ENCODE measurements at places on chromosomes 11 and 22.

DNA sequence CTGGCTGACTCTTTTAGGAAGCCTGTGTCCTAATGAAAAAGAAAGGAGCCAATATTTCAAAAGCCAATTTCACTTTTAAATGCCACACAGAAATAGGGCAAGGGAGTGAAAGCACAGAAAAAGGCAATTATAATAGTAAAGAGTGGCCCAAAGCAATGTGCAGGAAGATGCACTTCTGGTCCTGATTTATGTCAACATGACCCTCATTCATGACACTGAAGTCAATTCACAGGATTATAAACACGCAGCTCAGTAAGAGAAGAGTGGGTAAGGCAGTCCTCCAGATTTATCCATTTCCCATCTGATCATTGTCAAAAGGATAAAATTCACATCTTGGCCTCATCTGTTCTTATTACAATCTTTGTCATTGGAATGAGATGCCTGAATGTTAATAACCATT, 1049.7 kb upstream of the RAG2 start:
- DNase-seq: no peak

- DNase-seq: no peak
Observed at GRCh38 chr11:72308226-72309073, 64.5 kb upstream of the PHOX2A start.

DNA sequence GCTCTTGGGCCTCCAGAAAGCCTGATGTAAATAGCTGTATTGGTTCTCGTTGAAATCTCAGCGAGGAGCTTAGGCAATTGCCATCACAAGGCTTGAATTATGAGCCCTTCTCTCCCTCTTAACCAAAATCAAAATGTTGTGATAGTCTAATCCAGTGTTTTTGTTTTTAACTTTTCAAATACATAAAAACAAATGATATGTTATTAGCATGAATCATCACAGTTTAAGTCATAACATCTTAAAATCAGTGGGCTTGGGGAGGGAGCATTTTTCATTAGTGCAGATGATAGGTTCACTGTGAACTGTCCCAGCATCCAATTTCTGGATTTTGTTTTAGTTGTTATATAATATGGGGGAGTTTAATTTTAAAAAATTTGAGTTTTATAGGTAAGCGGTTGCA, 48.9 kb upstream of the HORMAD2 start:
- no peak for DNase-seq

- no peak for DNase-seq
Observed at GRCh38 chr11:62399878-62400266, 19.0 kb upstream of the SCGB1A1 start.

GRCh38 chr11:22041039-22041438, 151.8 kb upstream of the ANO5 start:
- DNase-seq: no peak

- DNase-seq: no peak
Observed at GRCh38 chr11:43649501-43649900, 31.0 kb upstream of the HSD17B12 start.

GRCh38 chr22:41688365-41689211, at the start of gene SNU13:
Gene SNU13 (minus strand): TSS chr22:41688867. CDS start chr22:41688796, 71 bp downstream.
- DNase-seq: peak; percentile 98

- no peak for DNase-seq
Observed at GRCh38 chr11:72930008-72930407, 115.8 kb downstream of the ATG16L2 start.

DNA sequence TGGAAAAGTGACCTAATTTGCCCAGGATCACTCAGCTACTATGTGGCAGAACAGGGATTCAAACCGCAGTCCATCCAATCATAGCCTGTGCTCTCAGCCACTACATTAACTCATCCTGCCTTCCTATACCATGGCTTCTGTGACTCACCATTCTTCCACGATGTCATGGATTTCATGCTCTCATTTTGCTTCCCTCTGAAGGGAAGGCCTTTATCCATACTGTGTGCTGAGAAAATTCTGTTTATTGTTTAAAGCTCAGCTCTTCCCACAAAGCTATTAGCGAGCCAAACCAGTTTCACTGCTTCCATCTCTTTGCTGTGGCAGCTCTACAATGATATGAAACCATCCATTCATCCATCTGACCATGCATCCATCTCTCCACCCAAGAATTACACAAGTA, 289.9 kb downstream of the TENM4 start:
- no peak for DNase-seq

DNA sequence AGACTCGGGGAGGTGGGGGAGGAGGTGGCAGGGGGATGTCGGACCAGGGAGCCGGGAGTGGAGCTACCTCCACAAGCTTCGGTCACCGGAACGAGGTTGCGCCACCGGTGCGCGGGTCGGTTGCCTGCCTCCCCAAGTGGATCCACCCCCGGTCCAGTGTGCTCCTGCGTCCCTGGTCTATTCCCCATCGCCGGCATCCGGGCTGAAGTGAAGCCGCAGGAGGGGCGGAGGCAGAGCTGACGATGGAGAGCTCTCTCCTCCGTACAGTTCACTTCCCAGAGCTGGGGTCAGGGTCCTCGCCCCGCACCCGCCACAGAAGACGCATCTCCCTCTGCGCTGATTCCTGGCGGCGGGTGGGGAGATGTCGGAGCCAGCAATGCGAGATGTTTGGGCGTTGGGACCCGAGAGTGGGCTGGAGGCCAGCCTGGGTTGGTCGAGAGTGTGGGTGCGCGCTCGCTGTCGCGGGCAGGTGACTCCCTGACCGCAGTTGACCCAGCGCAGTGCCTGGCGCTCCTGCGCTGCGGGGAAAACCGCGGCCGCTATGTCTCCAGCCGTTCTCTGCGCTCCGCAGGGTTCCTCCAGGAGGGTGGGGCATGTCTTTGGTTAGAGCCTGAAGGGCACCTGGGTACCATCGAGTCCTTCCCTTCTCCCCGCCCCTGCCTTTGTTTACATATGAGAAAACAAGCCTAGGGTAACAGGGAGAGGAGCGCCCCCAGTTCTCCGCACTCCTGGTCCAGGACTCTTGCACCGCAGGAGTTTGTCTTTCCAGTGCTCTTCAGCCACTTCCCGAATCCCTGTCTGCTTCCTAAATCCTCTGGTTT, 1.7 kb downstream of the C11orf96 start:
- DNase-seq: peak; percentile 65

DNA sequence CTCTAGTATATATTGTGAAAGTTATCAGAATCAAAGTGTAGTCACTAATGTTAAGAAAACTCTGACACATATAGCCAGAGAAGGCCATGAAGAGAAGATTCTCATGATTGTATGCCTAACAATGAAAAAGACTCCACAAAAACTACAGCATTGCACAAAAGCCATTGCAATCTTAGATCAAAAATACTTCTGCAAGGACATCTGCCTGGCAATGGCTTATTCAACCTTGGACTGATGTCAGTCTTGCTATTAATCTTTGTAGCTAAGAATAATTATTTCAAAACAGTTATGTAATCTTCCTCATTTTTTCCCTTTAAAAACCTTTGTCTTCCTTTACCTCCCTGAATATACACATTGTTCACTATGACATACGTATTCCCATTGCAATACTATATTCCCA, 55.3 kb upstream of the SLC36A4 start:
- DNase-seq: no peak

DNA sequence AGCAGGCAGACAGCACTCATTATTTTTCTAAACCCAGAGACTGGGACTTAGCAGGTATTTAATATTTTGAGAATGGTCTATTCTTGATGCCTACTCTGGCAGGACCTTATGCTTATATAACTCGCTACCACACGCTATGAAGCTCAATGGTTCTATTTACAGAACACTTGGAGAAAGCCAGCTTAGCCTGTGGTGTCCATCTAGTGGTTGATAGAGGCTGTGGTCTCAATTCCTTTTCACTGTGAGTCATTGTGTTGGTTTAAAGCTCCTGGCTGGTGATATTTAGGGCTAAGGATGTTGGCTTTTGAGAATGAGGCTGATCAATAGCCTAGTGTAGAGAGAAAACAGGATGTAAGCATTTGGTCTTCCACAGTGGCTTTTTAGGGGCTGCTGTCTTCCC, 206.4 kb downstream of the DBX1 start:
- no peak for DNase-seq

- DNase-seq: no peak
Observed at GRCh38 chr11:2904153-2905052, 18.8 kb upstream of the CDKN1C start.

DNA sequence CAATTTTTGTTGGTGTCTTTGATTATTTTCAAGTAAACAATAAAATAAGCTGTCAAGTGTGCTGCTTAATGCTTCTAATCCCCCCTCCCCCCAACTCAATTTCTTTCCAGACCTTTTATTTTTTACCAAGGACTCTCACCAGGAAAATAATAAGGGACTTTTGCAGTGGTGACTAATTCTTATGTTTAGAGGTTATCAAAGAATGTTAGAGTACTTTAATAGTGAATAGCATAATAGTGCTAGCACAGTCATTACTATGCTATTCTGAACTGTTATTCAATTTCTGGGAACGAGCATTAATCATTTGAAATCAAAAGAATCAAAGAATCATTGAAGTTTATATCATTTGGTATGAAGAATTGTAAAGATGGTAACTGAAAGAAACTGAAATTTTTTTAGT, 251.4 kb downstream of the DDX10 start:
- DNase-seq: no peak

DNA sequence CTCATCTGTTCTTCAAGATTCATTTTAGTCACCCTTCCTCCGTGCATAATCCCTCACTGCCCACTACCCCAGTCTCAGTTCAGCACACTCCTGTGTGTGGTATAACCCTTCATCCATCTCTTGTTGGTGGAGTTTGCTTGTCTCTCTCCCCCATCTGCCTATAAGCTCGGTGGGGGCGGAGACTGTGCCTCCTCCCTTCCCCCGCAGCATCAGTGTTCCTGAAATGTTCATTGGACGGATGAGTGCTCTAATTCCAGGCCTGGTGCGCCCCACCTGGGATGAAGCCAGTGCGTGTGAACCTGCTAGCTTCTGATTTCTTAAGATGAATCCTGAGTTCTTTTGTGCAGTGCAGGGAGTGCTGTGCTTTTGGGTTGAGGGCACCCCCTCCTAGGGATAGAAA, 100.0 kb downstream of the GRIK4 start:
- no peak for DNase-seq

DNA sequence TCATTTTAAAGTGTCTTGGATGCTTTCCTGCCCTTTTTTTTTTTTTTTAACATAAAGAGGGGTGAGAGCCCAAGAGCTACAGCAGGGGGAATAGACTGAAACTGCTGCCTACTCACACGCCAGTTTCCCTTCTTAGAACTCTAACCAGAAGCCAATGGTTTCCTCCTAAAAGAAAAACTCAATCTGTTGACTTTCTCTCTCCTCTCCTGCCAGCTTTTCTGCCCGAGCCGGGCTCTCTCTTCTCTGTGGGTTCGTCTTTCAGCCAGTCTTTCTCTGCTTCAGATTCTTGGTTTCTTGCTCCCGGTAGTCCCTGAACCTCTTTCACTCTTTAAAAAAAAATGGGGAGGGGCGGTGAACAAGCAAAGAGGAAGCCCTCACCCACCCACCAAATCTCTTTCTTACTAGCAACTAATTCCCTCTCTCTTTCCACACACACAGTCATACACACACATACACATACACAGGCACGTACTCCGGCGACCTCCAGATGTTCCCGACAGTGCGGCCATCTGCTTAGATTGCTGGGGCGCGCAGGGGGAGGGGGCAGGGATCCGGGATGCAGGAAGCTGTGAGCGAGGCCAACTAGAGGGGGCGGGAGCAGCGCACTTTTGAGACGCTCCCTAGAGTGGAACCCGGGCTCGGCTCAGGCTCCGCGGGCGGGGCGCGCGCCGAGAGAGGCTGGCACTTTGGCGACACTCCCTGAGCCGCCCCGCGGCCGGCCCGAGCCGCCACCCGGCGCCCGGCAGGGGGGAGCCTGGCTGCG, 444 bp upstream of the TSKU start:
- peak; percentile 87 for DNase-seq

DNA sequence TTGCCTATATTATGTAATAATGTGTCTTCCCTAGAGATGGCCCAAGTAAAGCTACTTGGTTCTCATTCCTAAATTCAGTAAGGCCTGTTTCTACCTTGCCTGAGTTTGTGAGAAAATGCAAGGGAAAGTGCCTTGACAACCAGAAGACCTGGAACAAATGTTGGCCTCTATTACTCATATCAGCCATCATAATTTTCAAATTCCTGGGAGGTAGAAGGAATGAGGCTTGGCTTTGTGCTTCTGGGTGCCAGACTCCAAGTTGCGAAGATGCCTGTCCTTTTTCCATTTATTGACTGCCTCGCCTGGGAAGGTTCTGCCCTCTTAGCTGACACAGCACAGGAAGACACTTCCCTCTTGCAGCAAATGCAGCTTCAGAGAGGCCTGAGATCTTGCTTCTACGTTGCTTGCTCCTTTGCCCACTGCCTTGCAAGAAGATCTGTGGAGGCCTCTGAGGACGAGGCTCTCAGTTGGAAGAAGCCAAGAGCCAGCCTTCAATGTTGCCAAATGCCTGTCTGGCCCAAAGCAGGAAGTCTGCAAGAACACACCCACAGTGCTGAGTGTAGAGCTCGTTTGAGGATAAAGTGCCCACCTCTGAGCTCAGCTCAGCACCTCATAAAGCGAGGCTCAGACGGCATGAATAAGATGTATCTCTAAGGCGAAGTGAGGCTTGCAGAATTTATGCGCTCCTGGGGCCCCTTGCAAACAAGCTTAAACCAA, 120.1 kb downstream of the GALNT18 start:
- DNase-seq: no peak

DNA sequence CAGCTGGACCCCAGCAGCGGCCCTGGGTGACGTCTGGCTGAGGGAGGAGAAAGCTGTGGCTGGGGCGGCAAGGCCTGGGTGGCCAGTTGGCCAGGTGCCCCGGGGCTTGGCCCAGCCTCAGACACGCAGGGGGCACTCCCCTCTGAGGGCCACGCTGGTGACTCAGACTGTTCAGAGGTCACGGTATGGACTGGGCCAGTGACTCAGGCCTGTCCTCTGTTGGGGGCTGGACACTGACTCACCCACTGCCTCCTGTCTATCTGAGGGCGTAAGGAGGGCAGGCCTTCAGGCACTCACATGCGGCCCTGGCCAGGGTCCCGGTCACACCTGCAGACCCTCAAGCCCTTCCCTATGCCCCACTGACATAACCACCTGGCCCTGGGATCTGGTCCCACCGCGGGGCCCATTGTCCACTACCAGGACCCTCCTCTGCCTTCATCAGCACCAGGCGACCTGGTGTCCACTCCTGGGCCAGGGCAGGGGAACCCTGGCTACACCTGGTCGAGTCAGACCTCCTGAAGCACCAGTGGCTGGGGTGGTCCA, 3.7 kb upstream of the MUC5AC start:
- no peak for DNase-seq

- DNase-seq: no peak
Observed at GRCh38 chr11:14826600-14826999, 65.4 kb downstream of the CYP2R1 start.

DNA sequence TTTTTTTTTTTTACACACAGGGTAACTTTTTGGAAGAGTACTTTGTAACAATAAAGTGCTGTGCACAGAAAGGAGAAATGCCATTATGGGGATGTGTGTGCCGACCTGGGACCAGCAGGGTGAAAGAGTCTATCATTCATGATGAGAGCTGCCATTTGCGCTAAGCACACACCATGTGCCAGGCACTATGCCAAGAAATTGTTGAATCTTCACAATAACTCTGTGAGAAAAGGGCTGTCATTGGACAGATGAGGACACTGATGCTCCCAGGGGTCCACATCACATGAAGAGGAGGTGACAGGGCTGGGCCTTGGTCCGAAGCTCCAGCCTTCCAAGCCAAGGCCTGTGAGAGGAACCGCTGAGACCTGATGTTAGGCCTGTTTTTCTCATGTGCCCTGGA, 5.6 kb downstream of the DUSP18 start:
- no peak for DNase-seq

GRCh38 chr11:64681171-64681570, 41.8 kb downstream of the NRXN2 start:
- DNase-seq: no peak

- DNase-seq: peak; percentile 100
Observed at GRCh38 chr11:64916775-64917662, at the start of gene ATG2A. Gene ATG2A (minus strand): TSS chr11:64917209. CDS start chr11:64917135, 74 bp downstream.

GRCh38 chr11:102318469-102318868, 1.2 kb downstream of the BIRC3 start:
- DNase-seq: peak; percentile 84

All from activated CD4-positive, alpha-beta T cell treated with anti-CD3 and anti-CD28 coated beads, Interleukin-2, amount 10 ng/mL, durations not matched to agents 24 days and 14 days (primary cell).